ENCODE measurements at places on chromosomes 6 and 20.
A peak's percentile ranks its signal among the peaks of the same experiment; 100 is the strongest.

DNA sequence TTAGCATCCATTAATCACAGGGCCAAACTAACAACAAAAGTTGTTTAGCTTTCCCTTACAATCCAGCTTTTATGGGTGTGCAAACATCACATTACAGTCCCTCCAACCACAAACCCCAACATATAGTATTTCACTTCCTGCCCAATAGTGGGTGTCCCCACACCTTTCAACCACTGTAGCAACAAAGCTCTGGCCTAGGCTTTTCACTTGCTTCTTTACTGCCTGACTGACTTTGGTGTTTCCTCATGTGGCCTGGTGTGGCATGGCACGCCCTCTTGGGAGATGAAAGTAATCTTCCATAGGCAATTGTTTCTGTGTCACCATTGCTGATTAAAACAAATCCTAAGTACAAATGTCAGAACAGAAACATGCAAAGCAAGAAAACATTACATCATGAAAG lies 46.3 kb downstream of the MCM8 start:
- DNase-seq, result no peak

DNA sequence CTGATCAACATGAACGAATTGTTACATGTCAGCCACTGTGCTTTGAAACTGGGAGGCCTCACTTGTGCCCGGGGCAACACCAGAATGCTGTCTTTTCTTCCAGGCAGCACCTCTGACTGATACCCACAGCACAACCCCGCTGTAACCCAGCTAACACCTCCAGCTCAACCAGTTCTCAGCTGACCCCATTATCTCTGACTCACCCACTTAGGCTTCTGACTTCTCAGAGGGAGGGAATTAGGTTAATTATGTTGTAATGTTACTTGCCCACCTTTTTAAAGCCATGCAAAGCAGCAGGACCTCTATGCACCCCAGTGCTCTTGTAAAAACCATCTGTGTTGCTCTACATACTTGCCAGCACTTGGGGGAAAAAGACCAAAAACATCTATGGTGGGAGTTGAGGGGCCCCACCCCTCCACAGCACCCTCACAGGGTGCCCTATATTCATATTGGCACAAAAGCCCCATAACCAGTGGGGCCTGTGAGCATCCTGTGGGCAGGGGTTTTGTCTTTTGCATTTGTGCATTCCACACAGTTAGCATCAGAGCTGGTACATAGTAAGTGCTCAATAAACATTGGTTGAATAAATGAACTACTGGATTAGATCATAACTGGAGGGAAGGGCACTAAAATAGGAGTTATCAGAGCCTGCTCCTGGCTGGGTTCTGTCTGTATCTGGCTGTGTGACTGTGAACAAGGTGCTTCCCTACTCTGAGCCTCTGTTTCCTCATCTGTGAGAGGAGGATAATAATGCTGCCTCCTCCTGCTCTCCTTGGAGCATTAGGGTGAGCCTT lies 22.3 kb downstream of the BNIP5 start:
- no peak for DNase-seq

DNA sequence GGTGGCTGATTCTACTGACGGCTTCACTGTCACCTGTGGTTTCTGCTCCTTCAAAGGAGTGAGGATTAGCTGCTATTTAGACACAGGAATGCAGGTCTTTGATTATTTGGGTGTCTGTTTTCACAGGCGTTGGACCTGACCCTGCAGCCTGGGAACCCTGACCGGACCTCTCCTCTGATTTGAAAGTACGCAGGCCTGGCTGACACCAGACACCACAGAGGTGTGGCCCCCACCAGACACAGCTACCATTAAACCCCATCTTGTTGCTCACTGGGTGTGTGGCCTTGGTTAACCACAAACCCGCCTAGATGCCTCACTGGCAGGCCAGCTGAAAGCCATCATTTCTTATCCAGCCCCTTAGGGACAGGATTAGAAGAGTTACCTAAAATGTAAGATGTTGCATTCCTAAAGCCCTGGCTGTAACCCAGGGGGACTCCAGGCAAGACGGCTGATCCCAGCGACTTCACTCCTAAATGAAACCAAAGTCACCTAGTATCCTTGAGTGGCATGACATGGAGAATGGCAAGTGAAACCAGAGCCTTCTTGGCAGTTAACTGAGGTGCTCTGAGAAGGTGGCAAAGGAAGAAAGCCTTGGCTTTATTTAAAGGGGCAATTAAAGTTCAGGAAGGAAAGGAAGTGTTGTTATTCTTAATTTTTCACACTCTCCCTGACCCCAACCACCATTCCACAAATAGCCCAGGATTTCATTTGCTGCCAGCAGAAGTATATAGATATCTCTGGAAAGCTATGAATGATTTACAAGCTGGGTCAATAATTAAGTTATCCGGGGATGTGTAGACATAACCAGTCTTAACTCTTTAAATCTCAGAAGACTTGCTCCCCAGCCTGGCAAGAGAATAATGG lies 169.9 kb downstream of the QRSL1 start:
- DNase-seq, result peak; percentile 97

- DNase-seq, result peak; percentile 92
Measured at GRCh38 chr20:44803383-44803941, 6.9 kb downstream of the RIMS4 start.

DNA sequence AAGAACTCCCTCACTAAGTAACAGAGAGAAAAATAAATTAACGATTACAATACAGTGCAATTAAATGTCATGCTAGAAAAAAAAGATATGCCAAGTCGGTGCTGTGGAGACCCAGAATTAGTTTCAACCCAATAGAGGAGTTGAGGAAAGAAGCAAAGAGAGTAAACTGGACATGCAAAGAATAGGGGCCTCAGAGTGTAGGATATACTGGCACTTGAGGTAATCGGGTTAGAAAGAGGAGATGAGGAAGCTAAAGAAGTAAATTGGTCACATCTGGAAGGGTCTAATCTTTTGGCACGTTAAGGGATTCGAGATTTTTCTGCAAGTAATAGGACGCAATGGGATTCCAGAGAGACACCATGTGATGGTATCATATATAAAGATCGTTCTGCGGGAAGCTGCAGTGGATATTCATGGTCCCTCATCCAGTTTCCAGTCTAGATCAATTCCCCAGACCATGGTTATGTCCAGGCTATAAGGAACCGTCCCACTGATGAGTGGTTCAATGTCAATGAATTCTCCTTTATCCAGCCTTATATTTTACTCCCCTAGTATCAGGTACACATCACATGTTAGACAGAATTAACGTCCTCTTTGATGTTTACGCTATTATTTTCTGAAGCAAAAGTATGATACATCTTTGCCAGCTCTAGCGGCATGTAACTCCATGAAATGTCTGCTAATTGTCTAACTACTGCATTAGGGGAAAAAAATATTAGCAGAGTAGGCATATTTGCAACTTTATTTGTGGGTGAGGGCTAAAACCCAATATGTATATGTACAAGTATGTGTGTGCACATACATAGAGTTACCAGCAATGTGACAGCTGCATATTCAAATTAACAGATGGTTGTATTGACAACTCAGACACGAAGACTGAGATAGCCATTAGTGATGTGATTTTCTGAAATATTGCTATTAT lies 1.1 kb upstream of the TBC1D32 start:
- no peak for DNase-seq

DNA sequence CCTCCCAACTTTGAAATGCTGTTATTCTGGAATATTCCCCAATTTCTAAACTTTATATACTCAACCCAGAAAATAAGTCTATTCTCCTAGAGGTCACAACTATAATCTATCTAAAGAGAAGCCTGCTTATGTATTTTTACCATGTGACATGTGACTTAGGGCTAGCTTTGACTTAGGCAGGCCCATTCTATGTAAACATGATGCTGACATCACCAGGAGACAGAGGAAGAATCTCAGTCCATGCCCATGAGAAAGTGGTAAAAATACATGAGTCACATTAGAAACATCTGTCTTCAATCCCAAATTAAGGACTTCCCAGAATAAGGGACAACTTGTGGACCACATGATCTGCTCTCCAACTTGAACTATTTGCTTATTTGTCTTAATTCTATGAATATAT lies 113.6 kb upstream of the ID4 start:
- peak; percentile 60 for DNase-seq

- DNase-seq, result peak; percentile 64
Measured at GRCh38 chr6:6758915-6759654, 170.6 kb downstream of the LY86 start.

DNA sequence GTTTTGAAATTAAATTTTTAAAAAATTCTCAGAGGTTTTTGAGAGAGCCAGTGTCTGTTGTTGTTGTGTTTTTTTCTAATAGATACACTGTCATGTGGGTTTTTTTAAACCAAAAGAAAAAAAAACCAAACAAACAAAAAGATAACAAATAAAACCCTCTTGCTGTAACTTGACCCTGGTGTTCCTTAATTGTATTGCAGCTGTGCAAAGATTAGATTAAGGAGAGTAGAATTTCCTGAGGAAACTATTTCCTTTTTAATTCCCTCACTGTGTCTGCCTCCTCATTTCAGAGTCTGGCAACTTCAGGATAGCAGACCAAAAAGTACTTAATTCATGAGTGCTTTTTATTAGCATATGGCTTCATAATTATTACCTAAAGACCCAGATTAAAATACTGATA lies 281.9 kb downstream of the EPM2A start:
- no peak for DNase-seq

GRCh38 chr6:158161566-158162254 lies 6.4 kb downstream of the SERAC1 start:
- DNase-seq, result no peak

DNA sequence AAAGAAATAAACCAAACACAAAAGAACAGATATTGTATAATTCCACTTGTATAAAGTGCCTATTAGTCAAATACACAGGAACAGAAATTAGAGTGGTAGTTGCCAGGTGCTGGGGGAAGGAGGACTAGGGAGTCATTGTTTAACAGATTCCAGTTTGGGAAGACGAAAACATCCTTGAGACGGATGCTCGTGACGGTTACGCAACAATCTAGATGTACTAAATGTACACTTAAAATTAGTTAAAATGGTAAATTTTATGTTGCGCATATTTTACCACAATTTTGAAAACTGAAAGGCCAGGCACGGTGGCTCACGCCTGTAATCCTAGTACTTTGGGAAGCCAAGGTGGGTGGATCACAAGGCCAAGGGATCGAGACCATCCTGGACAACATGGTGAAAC lies 111.0 kb downstream of the PKHD1 start:
- no peak for DNase-seq

DNA sequence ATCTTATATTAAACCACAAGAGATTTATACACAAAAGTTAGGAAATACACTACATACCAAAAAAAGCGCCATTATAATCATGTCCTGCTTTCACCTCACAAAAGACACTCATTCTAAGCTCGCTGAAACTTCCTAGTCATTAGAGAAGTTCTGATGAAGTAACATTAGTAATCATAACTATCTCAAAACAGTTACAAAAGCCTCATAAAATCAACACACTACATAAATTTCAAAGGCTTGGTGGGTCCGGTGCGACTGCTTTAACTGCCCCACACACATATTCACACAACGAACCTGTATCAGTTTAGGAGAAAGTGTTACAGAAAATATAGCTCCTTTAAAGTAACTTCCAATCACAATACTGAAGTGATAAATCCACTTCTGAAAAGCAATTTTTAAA lies 1.9 kb downstream of the PHIP start:
- peak; percentile 16 for DNase-seq

- no peak for DNase-seq
Measured at GRCh38 chr6:93183531-93183972, 235.8 kb downstream of the EPHA7 start.

DNA sequence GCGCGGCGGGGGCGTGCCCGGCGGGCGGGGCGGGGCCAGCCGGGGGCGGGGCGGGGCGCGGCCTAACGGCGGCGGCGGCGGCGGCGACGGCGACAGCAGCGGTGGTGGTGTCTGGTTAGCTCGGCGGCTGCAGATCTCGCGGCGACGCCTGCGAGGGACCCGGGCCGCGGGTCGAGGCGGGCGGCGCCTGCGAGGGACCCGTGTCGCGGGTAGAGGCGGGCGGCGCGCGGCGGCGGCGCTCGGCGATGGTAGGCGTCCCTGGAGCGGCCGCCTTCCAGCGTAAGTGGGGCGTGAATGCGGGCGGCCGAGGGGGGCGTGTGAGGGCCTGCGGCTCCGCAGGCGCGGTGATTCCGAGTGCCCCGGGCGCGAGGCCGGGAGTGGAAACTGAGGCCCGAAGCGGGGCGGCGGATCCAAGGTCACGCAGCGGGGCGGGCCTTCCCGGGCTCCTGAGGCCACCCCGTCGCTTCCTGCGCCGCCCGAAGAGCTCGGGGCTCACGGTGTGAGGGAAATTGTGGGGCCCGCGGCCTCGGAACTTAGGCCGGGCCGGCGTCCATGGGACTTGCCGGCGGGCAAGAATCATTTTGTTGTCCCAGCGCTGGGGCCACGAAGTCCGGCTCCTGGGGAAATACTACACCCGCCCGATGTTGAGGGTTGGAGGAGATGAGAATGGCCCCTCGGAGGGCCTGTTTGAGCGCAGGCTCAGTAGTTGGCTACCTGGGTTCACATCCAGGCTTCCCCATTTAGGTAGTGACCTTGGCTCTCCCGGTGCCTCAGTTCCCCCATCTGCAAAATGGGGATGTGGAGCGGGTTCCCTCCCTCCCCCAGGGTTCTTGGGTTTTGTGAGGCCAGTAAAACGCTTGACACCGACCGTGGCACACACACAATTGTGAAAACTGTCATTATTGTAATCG lies at the start of gene CBFA2T2:
TSS of gene CBFA2T2 (plus strand) at position 74 of the 911 bp plus-strand sequence. CDS start at position 246, 172 bp downstream.
- DNase-seq, result peak; percentile 67

- no peak for DNase-seq
Measured at GRCh38 chr6:39266782-39267355, 37.6 kb upstream of the KCNK5 start.

GRCh38 chr20:51434580-51435247 lies 107.8 kb downstream of the NFATC2 start:
- no peak for DNase-seq

GRCh38 chr20:10478205-10478604 lies 43.1 kb downstream of the SLX4IP start:
- DNase-seq, result no peak

DNA sequence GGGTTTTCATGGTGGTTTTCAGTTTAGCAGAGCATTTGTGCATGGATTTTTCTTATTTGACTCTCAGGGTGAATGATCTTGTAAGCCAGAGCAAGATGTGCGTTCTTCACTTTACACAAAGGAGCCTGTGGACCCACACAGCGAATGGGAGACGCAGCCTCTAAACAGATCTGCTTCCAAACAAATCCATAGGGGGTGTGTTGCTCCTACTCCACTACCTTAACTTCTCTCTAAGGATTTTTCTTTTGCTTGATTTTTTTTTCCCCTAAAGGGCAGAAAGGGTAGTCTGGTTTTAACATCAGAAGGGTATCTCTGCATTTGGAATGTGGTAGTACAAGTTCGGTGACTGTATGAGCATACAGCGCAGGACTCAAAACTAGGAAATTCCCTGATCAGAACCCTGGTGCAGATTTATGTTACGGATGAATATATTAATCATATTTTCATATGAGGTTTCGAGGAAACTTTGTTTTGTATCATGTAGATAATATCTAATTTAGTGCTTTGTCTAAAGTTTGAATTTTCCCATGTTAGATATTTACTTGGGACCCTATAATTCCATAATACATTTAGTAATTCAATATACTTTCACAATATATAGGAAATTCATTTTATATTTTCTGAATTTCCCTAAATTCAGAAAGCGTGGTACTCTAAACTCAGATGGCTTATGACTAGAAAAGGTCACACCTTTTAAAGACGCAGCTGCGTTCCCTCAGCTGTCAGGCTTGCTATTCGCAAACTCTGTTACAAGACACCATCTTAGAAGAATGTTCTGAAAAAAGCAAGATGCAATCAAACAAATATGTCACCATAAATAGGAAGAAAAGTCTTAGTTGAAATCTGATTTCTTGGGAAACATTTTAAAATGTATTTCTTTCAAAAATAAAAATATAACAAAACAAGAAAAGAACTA lies 196.9 kb downstream of the TMEM242 start:
- DNase-seq, result no peak

GRCh38 chr20:53963635-53964034 lies 106.8 kb downstream of the BCAS1 start:
- DNase-seq, result no peak
